ENCODE measurements at places on chromosomes 3 and 15.

DNA sequence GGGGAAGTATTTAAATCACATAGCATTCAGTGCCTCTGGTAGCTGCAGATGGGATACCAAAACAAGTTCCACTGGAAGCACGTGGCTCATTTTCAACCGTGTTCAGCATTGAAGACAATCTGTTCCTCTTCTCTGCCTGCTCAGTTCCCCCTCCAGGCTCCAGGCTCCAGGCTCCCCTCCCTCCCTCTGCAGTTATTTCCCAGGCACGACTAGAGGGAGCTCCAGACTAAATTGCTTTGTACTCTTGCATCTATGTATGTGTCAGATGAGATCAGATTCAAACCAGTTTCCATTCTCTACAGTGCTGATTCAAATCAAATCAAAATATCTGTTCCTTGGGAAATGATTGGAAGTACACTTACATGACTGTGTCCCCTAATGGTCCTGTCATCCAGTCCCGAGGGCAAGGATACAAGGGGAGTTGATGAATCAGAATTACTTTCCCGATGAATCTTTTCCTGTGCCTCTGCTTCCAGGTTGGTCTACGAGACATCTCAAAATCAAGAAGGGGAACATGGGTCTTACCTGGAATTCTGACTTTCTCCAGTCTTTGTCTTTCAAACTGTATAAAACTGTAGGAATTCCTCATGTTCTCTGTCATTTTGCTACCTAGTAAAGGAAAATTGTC lies 600.5 kb downstream of the EDEM1 start:
- DNase-seq: no peak

- no peak for DNase-seq
These were observed 707.2 kb downstream of the NTRK3 start for GRCh38 chr15:87549296-87549695.

- no peak for DNase-seq
These were observed 18.3 kb downstream of the P2RY1 start for GRCh38 chr3:152853196-152853595.

DNA sequence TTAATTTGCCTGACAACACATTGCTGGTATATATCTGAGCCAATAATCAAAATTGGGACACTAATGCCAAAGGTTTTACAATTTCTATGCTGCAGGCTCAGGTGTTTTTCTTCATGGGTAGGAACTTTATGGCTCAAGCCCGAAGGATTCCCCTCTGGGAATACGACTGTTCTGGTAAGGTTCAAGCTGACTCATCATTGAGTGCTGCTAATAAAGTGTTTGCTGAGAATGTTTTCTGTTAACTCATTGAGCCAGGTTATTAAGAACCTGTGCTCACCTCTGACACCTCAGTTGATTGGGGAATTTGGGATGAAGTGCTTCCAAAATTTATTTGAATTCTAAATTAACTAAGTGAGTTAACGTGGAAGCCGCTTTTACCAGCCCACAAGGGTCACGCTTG lies 135.8 kb upstream of the CTDSPL start:
- no peak for DNase-seq

Data from stimulated activated CD4-positive, alpha-beta T cell treated with anti-CD3 and anti-CD28 coated beads, TNF-alpha, amount 100 ng/mL, for 48 hours (primary cell).